ENCODE measurements at places on chromosomes 4 and X.

DNA sequence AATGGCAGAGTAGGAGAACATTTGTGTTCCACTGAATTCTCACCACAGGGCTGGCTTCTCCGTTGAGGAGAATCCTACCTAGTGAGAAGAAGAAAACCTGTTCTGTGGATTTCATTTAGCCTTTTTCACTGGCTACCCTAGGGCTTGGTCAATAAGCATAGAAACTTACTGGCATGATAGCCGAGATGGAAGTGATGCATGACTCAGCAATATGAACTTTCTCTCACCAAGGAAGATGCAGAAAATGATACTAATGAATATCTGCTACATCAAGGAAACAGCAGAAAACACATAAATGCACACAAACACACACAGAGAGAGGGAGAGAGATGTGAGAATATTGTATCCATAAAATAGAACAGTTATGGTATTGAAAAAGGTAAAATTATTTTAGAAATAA, 216.3 kb downstream of the HHIP start:
- DNase-seq = no peak

GRCh38 chr4:181597766-181598165, 645.4 kb upstream of the TENM3 start:
- no peak for DNase-seq

DNA sequence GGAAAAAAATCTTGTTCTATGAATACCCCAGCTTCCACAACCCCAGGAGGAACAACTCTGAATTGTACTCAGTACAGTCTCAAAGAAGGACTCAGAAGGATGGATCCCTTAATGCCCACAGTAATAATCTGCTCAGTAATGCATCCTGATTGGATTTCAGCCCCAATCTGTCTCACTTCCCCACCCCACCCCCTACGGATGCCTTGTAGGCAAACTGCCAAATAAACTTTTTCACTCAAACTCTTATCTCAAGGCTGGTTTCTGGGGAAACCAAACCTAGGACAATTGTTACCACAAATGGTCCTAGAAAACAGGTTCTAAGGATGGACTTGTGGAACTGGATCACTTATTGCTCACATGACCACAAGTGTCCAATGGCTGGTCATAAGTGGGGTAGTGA, 1021.8 kb upstream of the INTU start:
- no peak for DNase-seq

- no peak for DNase-seq
Observed at GRCh38 chrX:118423558-118423957, 72.1 kb upstream of the DOCK11 start.

GRCh38 chr4:177163532-177163931, 146.1 kb upstream of the NEIL3 start:
- no peak for DNase-seq

- no peak for DNase-seq
Observed at GRCh38 chr4:125021189-125021588, 293.6 kb upstream of the FAT4 start.

DNA sequence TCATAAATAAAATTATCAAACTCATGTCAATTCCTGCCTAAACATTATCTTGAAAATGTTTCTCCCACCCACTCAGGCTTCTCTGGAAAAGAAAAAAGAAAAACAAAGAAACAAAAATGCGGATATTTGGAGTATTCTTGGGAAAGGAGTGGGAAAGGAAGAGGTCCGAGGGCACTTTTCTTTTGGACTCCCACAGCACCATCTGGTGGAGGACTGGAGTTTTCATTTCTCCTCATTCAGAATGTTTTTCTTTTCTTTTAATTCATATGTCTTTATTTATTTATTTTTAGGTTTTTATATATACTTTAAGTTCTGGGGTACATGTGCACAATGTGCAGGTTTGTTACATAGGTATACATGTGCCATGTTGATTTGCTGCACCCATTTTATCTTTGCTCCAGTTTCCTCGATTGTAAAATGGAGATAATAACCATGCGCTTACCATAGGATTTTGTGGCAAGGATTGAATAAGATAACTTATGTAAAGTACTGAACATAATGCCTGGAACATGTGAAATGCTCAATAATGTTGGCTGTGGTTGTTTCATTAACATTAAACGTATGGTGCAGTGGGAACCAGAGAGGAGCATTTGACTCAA, 8.0 kb upstream of the KCNE5 start:
- no peak for DNase-seq

GRCh38 chr4:11534623-11535302, 106.1 kb upstream of the HS3ST1 start:
- DNase-seq = no peak

DNA sequence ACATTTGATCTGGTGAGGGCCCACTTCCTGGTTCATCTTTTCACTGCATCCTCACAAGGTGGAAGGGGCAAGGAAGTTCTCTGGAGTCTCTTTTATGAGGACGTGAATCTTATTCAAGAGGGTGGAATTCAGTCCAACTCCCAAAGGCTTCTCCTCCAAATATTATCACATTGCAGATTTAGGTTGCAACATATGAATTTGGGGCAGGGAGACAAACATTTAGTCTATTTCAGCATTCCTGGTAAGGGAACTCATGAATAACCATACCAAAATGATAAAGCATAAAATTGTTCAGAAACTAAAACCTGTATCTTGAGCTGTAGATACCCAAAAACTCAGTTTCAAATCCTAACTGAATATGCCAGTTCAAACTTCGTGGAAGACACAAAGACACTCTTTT, 246.8 kb downstream of the QDPR start:
- DNase-seq = no peak

GRCh38 chr4:94827481-94828110, 69.8 kb downstream of the BMPR1B start:
- DNase-seq = no peak

GRCh38 chrX:24153178-24153795, 3.8 kb downstream of the ZFX start:
- peak; percentile 63 for DNase-seq

- DNase-seq = no peak
Observed at GRCh38 chrX:54044877-54045338, 635 bp upstream of the PHF8 start.

DNA sequence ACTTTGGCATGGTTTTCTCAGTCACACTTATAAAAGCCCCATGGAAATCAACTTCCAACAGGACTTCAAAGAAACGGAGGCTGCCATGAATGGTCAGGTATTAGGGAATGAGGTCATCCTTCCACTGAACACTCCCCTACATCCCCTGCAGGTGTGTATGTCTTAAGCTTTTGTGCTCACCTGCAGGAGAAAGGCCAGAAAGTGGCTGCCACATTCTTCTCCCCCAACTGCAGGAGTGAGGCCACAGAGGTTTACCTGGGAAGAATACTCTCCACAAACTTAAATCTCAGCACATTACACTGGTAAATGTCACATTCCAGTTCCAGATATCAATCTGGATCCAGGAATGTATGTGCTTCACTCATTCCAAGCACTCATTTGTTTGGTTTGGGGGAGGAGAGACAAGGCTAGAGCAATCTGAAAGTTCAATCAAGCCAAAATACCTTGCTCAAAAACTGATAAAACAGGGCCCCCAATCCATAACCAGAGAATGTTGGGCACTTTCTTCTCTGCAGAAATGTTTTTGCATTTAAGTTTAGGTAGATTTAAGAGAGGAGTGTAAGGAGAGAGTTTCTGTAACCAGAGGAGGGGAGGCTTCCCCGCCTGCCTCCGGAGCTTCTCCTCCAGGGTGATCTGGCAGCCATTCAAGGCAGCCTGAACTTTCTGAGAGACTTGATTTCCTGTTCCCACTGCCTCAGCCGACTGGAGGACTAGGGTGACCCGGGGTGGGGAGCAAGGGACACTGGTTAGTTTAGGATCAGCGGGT, 15.4 kb downstream of the FAM9C start:
- DNase-seq = no peak

GRCh38 chr4:88107406-88108107, 50.9 kb downstream of the ABCG2 start:
- DNase-seq = peak; percentile 10

- peak; percentile 65 for DNase-seq
Observed at GRCh38 chr4:176834531-176834930, 41.8 kb upstream of the VEGFC start.

GRCh38 chr4:136650541-136651277, 881.6 kb downstream of the PCDH18 start:
- no peak for DNase-seq

DNA sequence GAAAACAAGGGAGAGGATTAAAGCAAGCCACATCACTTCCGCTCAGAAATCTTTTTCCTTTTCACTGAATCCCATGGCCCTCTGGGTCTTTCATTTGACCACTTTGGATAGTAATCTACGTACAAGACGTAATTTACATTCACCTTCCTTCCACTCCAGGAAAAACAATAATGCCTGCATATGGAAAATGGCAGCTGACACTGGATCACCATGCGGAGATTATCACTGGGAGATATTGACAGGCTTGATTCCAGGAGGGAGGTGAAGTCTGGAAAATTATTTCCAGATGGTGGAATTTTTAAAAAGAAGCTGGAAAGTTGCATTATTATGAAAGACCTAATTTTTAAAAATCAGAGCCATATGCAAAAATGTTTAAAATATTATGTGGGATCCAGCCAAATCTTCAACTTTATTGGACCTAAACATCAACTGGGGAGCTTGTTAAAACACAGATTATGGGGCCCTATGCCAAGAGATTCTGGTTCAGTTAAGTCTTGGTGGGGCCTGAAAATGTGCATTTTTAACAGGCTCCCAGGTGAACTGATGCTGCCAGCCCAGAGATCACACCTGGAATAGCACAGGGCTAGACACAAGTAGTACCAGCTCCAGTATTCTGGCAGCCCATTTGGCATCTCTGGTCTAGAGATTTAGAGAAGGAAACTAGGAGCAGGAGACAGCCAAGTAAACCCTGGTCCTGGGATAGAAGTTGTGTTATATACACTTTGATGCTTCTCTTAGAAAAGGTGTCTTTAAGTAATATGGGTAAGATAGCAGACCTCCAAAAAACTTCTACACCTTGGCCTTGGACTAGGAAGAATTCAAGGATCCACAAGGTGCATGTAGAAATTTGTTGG, 290.3 kb upstream of the LDB2 start:
- no peak for DNase-seq

DNA sequence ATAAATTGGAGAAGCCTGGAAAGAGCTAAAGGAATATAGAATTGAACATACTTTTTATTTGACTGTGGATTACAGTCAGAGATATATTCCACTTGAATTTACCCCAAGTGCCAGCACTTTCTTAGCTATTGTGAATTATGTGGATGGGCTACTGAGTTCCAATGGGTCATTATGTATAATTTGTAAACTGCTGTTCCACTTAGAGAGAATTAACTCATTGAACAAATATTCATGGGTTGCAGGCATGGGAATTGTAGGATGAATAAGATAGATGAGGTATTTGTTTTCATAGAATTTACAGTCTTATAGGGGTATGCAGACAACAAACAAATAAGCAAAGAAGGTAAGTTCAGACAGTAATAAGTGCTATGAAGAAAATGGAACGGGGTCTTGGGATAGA, 195.7 kb downstream of the SHROOM3 start:
- DNase-seq = no peak

- DNase-seq = no peak
Observed at GRCh38 chrX:104854188-104854587, 288.2 kb downstream of the IL1RAPL2 start.

- no peak for DNase-seq
Observed at GRCh38 chr4:55138367-55138766, 13.0 kb upstream of the KDR start.

DNA sequence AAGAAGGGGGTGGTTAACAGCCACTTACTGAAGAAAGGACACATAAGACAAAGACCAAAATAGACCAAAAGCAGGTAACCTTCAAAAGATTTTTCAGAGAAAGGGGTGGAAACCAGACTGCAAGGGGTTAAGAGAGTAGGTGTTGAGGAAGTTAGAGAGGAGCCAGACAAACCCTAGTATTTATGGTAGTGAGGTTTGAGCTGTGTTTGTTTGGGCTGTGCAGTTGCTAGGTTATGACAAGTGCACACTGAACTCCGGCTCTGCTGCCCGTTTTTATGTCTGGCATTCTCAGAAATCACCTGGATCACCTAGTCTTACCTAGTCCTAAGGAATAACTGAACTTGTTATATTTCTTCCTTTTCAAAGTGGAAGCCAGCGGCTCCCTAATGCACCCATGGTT, 22.9 kb upstream of the G3BP2 start:
- peak; percentile 91 for DNase-seq

DNA sequence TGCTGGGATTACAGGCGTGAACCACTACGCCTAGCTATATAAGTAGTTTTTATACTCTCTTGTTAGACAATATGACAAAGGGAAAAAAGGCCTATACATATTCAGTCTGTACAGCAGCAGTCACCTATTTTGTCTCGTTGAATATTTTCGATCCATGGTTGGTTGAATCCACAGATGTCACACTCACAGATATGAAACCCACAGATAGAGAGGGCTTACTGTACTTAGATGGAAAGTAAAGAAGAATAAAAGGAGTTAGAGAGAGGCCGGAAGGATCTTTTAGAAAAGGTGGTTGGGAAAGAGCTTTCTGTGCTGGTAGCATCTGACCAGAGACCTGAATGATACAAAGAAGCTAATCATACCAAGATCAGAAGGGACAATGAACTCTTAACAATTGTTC, 38.3 kb upstream of the SPINK2 start:
- no peak for DNase-seq

DNA sequence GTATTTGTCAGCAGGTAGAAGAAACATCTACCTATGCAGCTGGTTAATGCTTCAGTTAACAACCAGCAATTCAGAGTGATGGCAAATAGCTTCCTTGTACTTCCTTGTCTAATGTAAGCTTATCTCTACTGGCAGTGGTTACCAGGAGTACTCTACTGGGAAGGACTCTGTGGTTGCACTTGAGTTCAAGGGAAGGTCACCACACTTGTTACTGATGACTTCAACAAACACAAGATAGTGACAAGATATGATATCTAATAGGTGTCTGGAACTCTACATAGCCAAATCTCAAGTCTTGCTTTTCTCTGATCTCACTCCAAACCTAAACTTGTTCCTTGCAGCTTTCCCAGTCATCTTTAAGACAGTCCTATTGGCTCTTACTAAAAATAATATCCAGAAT, 1644.9 kb upstream of the TENM3 start:
- peak; percentile 54 for DNase-seq

DNA sequence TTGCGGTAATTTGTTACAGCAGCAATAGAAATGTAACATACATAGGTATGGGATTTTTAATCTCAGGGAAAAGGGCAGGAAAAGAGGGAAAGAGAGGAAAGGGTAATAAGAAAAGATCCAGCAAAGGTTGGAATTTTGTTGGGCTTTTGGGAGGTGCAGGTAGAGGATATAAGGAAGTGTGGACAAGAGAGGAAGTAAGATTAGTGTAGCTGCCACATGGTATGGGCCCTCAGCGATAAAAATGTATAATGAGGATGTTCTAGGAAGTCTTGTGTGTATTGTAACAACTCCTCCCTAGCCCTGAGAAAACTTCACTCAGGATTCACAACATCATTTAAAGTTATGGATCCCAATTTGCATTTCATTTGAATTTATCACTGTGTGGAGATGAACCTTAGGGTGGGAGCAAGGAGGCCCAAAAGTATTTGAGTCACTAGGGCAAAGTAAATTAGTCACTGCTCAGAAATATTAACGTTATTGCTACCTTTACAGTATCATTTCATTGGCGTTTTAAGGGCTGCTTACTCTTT, 2.8 kb upstream of the IL21 start:
- no peak for DNase-seq

GRCh38 chr4:13538427-13538973, 5.8 kb downstream of the NKX3-2 start:
- no peak for DNase-seq
